ENCODE measurements at places on chromosomes 3 and 15.

- no peak for DNase-seq
Measured at GRCh38 chr3:16297997-16298885, 33.2 kb downstream of the OXNAD1 start.

GRCh38 chr3:178671377-178671776 is 135.1 kb downstream of the KCNMB2 start:
- DNase-seq, result no peak

GRCh38 chr3:39220407-39221140 is 28.2 kb upstream of the XIRP1 start:
- DNase-seq, result no peak

GRCh38 chr3:59460068-59460467 is 410.2 kb upstream of the CFAP20DC start:
- no peak for DNase-seq

DNA sequence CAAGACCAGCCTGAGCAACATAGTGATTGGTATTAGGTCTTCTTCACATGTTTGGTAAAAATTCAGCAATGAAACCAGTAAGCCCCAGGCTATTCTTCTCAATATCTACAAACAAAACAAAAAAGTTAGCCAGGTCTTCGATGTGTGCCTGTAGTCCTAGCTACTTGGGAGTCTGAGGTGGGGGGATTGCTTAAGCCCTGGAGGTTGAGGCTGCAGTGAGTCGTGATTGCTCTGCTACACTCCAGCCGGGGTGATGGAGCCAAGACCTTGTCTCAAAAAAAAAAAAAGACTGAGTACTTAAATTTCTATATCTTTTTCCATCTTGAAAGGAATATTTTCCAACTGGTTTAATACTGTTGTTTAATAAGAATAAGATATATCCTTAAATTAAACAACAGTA is 106.8 kb downstream of the MBNL1 start:
- no peak for DNase-seq

- DNase-seq, result no peak
Measured at GRCh38 chr15:100208921-100209603, 132.7 kb downstream of the ADAMTS17 start.

DNA sequence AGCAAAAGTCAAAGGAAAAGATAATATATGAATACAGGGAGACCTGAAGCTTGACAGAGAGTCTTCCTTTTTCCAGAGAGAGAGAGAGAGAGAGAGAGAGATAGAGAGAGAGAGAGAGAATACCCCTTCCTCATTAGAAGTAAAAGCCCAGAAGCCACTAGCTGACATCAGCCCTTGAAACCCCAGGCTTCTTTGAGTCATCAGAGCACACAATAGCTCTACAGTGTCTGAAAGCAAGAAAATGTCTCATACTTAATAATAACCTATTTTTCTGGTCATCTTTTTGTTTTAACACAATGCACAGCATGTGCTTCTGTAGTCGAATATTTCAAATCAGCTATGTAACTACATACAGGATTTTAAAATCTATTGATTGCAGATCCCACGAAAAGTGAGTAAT is 109.2 kb upstream of the NANOGP8 start:
- no peak for DNase-seq

GRCh38 chr3:40504636-40505430 is 1.0 kb upstream of the ZNF620 start:
- DNase-seq, result no peak

GRCh38 chr3:171768986-171769385 is 41.3 kb downstream of the PLD1 start:
- DNase-seq, result no peak

Measured in stimulated activated CD4-positive, alpha-beta T cell treated with anti-CD3 and anti-CD28 coated beads, TNF-alpha, amount 100 ng/mL, for 24 hours (primary cell).